Fibroblast of villous mesenchyme (primary cell): ENCODE measurements at places on chromosomes 16 and 17. TPM values are rescaled to one million over a fixed set of nuclear protein-coding genes. Genes with fewer than 3 reads are reported as not detected.
A peak's percentile ranks its signal among the peaks of the same experiment; 100 is the strongest.

DNA sequence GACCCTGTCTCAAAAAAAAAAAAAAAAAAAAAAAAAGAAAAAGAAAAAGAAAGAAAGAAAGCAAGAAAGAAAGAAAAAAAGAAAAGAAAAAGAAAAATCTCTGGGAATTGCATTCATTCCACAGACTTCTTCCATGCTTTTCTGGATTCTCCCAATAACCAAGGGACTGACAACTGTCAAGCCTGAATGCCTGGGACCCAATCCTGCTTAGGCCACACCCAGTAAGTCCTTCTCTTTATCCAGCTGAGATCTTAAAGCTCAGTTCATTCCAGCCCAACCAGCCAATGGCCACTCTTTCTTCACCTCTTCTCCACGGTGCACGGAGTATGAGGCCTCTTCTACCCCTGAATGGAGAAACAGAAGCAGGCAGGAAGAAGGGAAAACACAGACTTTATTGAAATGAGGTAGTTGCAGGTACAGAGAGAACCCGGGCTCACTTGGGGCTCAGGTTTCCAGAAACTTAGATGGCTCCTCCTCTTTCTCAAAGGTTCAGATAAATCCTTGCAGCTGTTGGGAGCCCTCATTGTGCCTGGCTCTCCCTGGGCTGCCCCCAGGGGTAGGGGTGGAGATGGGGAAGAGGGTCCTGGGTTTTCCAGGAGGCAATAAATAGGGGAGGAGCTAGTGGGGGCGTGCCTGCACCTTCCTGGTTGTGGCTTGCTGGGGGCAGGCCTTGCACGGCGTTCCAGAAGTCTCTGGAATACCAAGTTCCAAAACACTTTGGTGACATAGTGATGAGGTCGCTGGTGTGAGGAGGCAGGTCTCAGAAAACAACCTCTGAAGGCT lies 2.5 kb downstream of the HOXB1 start:
- no peak for DNase-seq

GRCh38 chr16:17222871-17223401 lies 247.8 kb downstream of the XYLT1 start:
- no peak for DNase-seq

DNA sequence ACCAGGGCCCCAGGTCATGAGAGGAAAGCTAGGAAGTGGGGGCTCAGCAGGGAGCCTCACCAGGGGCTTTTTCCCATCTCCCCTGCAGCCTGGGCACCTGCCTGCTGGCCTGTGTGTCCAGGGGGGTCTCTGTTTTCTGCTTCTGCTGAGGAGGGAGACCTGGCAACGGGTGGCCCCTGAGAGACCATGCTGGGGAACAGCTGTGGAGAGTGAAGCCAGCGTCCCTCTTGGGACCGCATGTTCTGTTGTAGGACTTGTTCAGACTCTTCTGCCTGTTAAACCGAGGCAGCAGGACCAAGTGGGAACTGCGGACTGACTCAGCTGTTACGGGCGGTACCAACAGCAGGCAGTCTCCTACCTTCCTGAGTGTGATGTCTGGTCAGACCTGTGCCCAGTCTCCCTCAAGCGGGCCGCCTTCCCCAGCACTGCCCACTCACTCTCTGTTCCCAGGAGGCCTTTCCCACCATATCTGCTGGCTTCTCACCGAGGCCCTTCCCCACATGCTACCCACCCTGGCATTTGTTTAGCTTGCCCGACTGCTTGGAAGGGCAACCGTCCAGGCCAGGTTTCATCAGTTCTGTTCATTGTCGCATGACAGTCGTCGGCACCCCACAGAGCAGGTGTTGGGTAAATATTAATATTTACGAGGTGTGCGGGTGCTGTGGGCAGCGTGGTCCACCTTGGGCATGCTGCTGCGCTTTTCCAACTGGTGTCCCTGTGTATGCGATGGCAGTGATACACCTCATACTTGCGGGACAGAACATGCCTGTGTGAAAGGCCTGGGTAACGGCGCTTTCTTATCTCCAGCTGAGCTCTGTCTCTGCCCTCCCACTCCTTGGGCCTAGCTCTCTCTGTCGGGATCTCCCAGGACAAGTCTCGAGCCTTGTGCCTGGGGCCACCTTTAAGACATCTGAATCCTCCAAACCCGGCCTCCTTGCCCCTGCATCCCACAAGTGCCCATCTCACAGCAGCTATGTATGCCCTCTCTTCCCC lies 69.4 kb downstream of the MPRIP start:
- DNase-seq: no peak

KRTAP16-1 gene
- total RNA-seq: not detected in 2 replicates

DNA sequence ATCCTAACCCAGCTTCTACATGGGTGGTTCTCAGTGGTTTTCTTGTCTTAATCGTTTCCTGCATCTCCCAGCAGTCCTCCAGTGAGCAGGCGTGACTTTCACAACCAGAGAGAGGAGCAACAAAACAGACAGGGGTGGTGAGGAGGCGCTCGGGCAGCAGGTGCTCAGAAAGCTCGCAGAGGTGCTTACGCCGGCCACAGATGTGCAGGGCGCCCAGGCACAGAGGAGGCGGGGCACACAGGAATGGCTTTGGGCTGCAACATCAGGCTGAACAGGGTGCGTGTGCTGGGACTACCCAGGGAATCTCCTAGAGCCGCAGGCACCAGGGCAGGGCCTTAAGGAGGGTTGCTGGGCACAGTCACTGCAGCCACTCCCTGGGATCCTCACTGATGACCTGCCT lies 32.6 kb downstream of the KLHDC4 start:
- DNase-seq: no peak

DNA sequence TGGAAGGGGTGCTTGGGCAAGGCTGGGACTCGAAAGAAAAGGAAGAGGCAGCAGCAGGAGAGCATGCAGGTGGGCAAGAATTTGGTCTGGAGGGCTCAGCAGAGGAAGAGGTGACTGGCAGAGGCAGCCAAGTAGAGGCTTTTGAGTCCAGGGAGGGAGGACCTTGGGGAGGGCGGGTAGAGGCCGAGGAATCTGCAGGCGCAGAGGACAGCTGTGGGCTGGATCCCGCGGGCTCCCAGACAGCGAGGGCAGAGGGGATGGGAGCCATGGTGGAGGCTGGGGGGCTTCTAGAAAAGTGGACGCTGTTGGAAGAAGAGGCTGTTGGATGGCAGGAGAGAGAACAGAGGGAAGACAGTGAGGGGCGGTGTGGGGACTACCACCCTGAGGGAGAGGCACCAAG lies 2.9 kb downstream of the APOBR start:
- no peak for DNase-seq

GAS2L2 gene
- total RNA-seq: not detected in 2 replicates

GRCh38 chr17:9924735-9925191 lies 19.7 kb upstream of the RCVRN start:
- DNase-seq: peak; percentile 78

GRCh38 chr16:77732241-77732946 lies 10.1 kb downstream of the NUDT7 start:
- peak; percentile 63 for DNase-seq

DNA sequence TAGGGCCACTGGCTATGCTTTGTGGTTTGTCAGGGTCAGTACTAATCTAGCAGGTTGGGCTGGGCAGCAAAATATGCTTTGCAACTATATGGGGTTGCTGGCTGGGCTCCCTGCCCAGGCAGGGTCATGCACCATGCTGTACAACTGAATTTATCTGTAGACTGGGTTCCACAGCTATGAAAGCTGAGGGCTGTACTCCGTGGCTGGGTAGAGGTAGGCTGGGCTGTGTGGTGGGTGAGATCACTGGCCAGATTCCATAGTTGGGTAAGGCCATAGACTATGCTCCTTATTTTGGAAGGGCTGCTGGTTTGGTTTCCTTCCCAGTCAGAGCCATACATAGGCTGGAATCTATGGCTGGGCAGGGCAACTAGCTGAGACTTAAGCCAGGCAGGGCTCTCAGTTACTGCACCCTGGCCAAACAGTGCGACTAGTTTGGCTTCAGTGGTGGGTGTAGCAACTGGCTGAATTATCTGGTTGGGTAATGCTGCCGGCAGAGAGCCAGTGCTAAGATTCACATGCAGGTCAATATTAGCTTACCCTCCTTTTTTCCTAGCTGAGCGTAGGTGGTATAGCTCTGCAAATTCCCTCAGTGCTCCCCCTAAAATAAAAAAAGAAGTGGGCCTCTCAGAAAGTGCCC lies 769.1 kb upstream of the CDH8 start:
- DNase-seq: no peak

GRCh38 chr16:47538472-47538871 lies 77.3 kb downstream of the PHKB start:
- DNase-seq: no peak

DNA sequence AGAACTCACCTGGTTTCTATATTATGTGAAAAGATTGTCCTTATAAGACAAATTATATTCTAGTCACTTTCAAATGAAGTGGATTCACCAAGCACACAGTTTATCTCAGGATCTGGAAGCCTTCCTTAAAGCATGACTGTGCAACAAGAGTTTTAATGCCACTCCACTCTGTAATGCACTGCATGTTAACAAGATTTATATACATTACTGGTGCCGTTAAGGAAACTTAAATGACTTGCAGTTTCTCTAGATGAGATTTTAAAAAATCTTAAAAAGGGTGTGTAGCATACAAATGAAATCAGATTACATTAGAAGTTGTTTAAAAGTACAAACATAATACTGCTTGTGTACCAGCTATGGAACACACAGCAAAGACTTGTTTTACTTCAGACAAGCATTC lies 150.8 kb downstream of the SNX11 start:
- no peak for DNase-seq

GRCh38 chr17:74567397-74567796 lies at the start of gene CD300H:
Gene CD300H, minus strand, starts transcription at chr17:74567509.
- DNase-seq: no peak
